Coronary artery (tissue), 2 donors: ENCODE measurements at places on chromosomes 2 and 18.

DNA sequence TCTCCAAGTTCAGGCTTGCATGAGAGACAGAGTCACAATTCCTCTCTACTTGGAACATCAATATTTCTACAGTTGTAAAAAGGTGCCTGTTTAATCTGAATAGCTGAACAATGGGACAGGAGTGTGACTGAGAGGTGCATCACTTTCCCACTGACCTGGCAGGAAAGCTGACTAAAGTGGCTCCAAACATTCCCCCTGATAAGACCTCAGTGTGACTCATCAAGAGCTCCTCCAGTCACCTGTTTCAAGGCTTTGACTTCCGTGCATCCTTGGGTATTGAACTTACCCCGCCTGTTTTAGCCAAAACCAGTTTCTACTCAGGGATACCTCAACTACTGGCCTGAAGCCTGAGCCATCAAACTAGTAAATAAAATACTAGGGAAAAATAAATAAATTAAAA is 453.9 kb upstream of the DDX18 start:
- DNase-seq: no peak

GRCh38 chr2:168699844-168700417 is 102.5 kb upstream of the NOSTRIN start:
- DNase-seq: no peak

DNA sequence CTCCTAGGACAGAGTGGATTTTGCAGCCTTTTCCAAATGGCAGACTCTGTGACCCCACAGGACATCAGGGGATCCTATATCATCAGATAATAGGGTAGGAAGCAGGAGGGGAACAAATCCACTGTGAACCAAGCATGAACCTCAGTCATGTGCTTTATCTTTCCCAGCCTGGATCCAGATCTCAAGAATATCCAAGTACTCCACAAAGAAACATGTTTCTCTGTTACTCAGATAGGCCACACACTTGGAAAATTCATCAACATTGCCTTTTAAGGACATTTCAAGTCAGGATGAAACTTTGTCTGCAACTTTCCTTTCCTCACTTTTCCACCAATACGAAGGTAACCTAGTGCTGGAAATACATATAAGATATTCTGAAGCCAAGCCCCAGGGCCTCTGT is 85.8 kb downstream of the RDH14 start:
- DNase-seq: no peak

GRCh38 chr18:26813043-26813442 is 52.5 kb downstream of the AQP4 start:
- DNase-seq: no peak

GRCh38 chr2:70518557-70518956 is 35.1 kb downstream of the TGFA start:
- no peak for DNase-seq
